Activated T-helper 17 cell treated with anti-CD3 and anti-CD28 coated beads, Interleukin-2, amount 50 U/mL, for 72 hours (primary cell): ENCODE measurements at places on chromosomes 5 and 9. TPM values are rescaled to one million over a fixed set of nuclear protein-coding genes. Genes with fewer than 3 reads are reported as not detected.

DNA sequence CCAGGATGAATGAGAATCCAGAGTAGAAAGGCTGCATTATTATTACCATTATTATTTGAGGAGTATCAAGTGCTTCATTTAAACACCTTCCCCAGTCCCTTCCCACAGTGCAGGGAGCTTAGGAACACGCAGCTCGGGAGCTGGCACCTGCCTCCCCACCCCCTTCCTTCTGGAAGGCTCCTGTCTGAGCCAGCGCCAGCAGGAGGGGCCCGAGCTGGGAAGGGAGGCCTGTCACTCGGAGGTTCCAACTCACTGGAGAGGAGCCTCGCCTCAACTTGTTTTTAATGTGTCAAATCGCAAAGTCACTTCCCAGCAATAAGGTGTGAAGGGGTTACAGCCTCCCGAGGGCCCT is 156.4 kb upstream of the IRX4 start:
- ATAC-seq: no peak

DNA sequence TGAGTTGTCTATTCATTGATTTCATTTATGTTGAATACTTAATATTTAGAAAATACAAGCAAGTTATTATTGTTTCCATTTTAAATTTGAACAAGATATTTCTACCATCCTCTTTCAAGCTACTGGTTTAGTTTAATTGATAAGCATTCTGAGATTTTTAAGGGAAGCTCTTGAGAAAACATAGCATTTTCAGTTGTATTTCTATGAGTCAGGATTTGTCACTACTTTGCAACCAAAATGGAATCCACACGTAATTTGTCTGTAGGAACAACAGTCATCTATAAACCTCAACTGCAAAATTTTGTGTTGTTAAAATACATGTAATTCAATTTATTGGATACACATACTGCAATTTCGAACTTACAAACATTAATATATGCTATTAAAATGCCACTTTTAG is 74.0 kb downstream of the PRR16 start:
- ATAC-seq: no peak

DNA sequence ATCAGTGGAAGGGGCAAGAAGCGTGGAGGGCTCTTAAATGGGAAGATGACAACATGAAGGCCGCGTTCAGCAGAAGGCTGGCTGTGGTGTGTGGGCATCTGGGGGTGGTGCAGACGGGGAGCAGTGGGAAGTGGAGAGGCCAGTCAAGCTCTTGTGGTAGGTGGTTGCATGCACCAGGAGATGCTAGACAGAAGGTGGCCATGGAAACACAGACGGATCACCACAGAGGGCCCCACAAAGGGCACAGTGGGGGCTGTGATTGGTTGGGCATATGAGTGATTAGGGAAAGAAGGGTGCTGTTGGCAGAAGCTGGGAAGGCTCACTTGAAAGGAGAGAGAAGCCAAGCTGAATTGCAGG is 14.7 kb downstream of the MTMR12 start:
- peak; percentile 79 for ATAC-seq

DNA sequence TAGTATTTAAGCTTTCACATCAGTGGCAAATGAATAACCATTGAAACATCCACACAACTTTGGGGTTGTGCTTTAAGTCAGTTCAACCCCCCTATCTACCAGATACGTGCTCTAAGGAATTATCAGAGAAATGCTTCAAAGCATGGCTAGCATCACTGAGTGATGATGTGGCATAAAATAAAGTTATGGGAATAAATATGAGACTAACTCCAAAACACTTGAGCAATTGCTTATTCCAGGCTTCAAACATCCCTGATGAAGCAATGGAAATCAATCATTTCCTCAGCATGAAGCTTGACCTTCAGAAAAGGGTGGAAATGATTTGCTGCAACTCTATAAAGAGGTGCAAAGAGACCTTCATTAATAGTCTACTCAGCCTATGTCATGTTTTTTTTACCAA is 292.0 kb upstream of the SMC2 start:
- no peak for ATAC-seq

ATOSB gene
- 18.8 TPM for total RNA-seq

UNC5A gene
- not detected for total RNA-seq

GRCh38 chr5:147484708-147485020 is 25.2 kb downstream of the DPYSL3 start:
- ATAC-seq: no peak

KCTD16 gene
- total RNA-seq: 0.11 TPM

COL27A1 gene
- 7.8 TPM for total RNA-seq

DNA sequence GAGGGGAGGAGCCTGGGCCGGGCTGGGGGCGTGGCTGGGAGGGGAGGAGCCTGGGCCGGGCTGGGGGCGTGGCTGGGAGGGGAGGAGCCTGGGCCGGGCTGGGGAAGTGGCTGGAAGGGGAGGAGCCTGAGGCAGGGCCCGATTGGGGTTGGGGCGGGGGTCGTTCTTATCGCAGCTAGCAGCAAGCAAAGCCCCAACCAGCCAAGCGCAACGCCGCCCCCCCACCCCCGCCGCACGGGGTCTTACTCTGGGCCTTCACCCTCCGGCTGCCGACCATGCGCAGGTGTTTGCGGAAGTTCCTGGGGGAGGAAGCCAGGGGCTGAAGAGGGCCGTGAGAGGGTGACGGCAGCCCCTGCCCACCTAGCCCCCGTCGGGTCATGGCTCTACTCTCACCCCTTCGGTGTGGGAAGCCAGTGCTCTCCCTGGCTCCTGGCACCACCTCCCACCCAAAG is 5.0 kb downstream of the NSMF start:
- ATAC-seq: peak; percentile 33

GRCh38 chr5:35320029-35320428 is 89.7 kb upstream of the PRLR start:
- peak; percentile 51 for ATAC-seq

DNA sequence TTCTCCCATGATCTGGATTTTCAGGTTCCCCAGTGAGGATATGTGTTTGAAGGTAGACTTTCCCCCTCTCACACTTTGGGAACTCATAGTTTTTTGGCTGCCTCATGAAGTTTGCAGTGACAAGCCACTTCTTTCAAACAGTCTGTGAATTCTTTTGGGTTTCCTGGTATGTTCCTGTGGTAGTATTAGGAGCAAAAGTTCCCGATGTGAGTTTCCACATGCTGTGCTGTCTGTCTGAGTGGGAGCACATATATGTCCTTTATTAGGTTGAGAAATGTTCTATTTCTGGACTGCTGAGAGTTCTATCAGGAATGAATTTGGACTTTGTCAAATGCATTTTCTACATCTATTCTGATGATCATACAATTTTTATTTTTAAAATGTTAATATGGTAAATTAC is 273.2 kb upstream of the TARS1 start:
- no peak for ATAC-seq

MEGF10 gene
- total RNA-seq: 0.28 TPM

FST gene
- total RNA-seq: not detected

DNA sequence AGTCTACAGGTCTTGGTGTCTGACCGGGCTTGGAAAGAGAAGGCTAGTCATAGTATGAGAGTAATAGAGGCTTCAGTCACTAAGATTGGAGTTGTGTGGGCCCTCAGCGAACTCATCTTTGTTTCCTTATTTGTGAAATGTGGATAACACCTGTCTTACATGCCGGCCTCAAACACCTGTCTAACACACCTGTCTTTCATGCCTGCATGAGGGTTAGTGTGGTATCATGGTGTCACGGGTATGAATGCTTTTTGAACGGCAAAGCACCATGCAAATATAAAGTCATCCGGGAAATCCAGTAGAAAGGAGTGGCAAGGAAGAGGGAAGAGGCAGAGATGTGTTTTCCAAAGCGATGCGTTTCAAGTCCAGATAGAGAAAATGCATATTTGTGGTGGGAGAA is 25.5 kb downstream of the GRAMD2B start:
- no peak for ATAC-seq

DNA sequence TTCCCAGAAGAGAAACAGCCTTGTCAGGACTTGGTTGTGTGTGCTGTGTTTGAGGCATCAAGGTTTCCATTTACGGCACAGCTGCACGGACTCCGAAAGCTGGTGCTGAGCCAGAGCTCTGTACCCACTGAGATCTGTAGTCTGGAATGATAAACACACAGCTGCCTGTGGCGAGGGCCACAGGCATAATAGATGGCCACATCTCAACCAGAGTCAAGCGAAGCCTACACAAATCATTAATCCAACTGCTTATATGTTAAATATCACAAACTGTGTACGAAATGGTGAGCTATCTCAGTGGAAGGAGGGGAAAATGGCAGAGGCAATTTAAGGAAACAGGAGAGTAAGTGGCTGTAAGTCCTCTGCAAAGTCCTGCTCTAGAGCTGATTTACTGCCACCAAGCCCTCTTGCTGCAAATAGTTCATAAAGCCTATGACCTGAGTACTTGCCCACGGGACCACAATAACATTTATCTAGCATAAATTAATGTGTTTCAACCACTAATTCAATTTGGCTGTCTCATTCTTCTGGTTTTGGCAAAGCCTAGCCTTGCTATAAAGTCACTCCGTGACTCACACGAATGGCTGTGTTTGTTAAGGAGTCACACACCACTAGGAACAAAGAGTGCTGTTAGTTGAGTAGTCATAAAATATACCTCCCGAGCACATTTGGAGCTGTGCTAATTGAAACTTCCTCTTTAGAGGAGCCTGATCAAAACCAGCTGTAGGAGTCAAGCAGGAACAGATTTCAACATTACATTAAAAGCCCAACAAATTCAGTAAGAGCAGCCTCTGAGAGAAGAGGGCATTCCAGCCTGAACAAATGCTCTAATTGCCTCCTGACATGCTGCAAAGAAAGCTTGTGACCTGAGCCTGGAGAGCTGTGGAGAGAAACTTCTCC is 738.6 kb upstream of the ZNF608 start:
- no peak for ATAC-seq

GRCh38 chr5:74196233-74196632 is 444.3 kb downstream of the ENC1 start:
- ATAC-seq: no peak

- no peak for ATAC-seq
Observed at GRCh38 chr9:26157411-26157810, 479.2 kb upstream of the TUSC1 start.

PTGR1 gene
- total RNA-seq: 5.5 TPM

DNA sequence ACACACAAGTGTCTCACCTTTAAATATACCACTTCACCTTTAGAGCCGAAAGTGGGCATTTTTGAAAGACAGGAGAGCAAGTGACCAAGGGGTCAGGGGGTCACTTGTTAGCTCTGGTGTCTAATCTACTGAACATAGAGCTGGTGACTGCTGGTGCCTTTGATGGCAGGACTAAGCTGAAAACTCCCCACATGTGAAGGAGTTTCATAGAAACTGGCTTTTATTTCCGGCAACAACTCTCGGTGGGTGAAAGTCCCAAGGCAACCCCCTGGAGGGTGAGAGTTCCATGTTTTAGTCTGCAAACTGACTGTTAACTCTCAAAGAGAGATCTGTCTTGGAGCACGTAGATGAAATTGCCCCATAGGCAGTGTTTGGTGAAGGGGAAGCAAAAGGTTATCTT is 466.9 kb downstream of the DMRTA1 start:
- no peak for ATAC-seq

WDR38 gene
- not detected for total RNA-seq

GGTA1 gene
- total RNA-seq: not detected

DNA sequence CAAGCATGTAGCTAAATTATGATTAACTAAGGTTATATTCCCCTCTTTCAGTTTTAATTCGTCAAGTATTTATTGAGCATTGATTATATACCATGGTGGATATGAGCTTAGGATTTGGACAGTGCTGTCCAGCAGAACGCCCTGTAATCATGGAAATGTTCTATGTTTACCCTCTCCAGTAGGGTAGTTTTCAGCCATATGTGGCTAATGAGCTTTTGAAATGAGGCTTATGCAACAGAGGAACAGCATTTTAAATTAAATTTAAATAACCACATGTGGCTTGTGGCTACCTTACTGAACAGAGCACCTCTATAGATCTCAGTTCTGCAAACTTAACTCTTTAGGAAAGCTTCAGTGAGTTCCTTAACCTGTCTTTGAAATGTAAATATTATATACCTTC is 59.1 kb downstream of the JMY start:
- ATAC-seq: no peak

- peak; percentile 95 for ATAC-seq
Observed at GRCh38 chr5:912280-913091, 19.8 kb downstream of the TRIP13 start.

DBH gene
- total RNA-seq: not detected

DNA sequence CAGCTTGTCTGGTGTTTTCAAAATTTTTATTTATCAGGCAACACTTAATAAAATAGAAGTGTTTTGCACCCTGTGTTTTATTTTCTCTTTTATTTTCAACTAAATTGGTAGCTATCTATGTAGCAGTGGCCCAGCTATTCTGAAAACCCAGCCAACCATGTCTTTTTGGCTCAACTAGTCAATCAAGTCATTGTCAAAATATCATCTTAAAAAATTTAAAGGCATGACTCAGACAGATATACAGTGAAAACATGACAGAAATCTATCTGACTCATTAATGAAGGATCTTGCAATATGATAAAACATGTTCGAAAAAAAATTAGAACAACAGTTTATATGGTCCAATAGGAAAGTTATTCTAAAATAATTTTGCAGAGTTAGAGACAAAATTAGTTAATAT is 75.1 kb downstream of the HSD17B4 start:
- ATAC-seq: no peak

DNA sequence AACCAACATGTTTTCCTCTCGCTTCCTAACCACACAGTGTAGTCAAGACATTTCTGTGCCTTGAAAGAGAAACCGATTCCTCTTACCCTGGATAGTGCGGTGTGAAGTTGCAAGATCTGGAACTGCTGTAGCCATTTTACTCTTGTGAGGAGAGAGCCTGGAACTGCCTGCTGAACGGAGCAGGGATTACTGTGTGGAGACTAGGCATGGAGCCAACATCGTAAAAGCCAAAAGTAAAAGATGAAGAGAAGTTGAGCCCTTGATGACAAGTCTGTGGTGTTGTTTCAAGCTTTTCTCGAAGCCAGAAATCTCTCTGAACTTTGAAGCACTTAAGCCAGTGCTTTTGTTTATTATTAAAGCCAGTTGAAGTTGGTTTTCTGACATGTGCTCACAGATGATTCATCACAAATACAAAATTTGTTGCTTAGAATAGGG is 110.1 kb upstream of the GRIN3A start:
- ATAC-seq: no peak

DNA sequence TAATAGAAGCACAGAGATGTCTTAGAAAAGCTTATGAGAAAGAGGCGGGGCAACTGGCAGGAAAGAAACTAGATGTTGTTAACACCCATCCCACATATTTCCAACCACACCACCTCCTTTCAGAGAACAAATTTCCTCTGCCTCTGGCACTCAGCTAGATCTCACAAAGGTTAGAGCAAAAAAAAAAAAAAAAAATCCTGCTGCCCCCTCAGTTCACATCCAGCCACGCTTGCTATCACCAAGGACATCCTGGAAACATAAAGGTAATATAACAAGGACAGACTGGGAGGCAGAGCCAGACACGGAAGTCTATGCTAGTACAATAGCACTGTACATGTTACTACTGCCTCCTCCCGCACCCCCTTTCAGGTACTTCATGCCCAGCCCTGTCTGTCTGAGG is 238.0 kb upstream of the PTGER4 start:
- ATAC-seq: peak; percentile 52

GRCh38 chr5:61082516-61083280 is 79.6 kb downstream of the SMIM15 start:
- no peak for ATAC-seq
